GM20000 (cell line): ENCODE measurements at places on chromosomes 5 and 9.
A peak's percentile ranks its signal among the peaks of the same experiment; 100 is the strongest.

DNA sequence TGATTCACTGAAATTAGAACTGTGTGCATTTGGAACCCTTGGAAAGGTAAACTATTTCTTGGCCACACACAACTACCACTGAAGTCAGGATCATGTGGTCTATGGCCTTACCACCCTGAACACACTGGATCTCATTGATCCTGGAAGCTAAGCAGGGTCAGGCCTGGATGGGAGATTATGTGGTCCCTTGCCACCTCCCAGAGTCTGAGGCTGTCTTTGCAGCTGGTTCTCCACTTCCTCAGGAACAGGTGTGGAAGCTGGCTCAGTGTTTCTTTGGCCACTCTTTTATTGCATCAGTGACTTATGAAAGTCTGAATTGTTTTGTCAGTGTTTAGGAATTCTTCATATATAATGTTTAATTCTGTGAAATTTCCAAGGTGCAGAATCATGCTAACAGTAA is 89.2 kb downstream of the TEK start:
- no peak for DNase-seq

DNA sequence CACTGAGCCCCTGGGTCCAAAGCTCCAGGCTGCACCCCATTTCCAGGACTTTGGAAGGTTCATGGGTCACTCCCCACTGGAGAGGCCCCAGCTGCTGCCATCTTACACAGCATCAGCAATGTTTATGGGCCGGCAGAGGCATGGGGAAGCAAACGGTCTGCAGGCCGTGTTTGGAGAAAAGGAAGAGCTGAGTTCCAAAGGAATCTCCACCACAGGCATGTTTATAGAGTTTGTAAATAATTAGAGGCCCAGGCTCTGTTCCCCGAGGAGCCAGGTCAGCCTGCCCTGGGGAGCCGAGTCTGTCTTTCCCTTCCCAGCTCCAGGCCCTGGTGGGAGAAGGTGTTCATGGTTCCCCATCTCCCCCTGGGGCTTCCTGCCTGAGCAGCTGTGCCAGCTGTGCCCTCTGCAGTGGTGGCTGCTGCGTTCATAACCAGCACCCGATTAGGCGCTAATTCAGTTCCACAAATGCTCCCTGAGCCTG is 64.8 kb downstream of the COL27A1 start:
- no peak for DNase-seq

GRCh38 chr5:14343376-14343775 is 200.2 kb downstream of the TRIO start:
- no peak for DNase-seq

DNA sequence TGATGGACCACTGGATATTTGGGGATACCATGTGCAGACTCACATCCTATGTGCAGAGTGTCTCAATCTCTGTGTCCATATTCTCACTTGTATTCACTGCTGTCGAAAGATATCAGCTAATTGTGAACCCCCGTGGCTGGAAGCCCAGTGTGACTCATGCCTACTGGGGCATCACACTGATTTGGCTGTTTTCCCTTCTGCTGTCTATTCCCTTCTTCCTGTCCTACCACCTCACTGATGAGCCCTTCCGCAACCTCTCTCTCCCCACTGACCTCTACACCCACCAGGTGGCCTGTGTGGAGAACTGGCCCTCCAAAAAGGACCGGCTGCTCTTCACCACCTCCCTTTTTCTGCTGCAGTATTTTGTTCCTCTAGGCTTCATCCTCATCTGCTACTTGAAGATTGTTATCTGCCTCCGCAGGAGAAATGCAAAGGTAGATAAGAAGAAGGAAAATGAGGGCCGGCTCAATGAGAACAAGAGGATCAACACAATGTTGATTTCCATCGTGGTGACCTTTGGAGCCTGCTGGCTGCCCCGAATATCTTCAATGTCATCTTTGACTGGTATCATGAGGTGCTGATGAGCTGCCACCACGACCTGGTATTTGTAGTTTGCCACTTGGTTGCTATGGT is 54.5 kb upstream of the HNRNPA0 start:
- DNase-seq, result no peak

DNA sequence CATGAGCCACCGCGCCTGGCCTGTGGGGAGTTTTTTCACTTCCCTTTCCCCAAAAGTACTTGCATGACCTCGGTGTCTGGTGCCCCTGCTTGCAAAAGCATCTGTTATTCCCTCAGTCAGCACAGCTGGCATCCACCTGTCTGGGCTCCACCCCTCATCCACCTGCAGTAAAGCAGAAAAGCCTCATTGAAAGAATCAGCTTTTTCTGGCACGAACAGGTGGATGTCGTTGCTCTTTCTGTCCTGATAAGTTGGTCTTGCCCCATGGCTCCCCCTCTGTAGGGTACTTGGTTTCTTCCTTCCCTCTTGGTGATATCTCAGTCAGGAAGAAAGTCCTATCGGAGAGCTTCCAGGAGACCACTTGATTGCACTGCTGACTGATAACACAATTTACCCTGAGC is 37.4 kb downstream of the WWC1 start:
- peak; percentile 19 for DNase-seq

- DNase-seq, result no peak
Measured at GRCh38 chr5:178536541-178537466, 53.4 kb downstream of the COL23A1 start.

GRCh38 chr9:97557606-97558095 is 56.2 kb downstream of the TMOD1 start:
- no peak for DNase-seq

DNA sequence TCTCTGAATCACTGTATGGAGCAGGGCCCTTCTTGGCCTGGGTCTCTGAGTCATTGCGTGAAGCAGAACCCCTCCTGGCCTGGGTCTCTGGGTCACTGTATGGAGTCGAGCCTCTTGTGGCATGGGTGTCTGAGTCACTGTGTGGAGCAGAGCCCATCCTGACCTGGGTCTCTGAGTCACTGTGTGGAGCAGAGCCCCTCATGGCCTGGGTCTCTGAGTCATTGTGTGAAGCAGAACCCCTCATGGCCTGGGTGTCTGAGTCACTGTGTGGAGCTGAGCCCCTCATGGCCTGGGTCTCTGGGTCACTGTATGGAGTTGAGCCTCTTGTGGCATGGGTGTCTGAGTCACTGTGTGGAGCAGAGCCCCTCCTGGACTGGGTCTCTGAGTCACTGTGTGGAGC is 94.0 kb upstream of the RAPGEF1 start:
- DNase-seq, result no peak

DNA sequence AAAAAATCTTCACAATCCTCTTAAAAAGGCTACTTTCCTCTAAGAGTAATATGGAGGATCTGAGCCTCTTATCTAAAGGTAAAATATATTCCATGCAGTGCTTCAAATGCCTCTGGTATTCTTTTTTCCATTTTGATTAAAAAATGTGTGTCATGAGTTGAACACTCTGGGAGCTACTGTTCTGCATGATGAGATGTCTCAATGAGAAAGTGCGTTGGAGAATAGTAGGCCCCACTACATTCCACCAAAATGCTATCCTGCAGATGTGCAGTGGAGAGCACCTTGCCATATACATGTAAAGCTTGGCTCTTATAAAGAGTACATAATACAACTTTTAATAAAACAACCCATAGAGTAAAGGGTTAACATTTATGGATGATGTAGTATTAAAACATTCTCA is 26.3 kb downstream of the ALDH1A1 start:
- DNase-seq, result no peak

GRCh38 chr5:74539986-74540385 is 100.5 kb downstream of the ENC1 start:
- DNase-seq, result no peak

DNA sequence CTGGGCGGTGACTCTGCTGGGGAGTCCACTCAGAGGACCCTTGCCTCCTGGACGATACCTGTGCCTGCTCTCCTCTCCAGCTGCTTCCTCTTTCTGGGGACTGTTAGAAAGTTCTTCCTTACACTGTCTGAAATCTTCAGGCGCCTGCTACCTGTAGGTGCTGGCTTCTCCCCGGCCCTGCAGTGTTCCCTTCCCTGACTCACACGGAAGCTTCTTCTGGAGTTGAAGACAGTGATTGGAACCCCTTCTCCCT is 562 bp downstream of the GSN start:
- no peak for DNase-seq

- no peak for DNase-seq
Measured at GRCh38 chr5:176822793-176823481, 12.6 kb downstream of the UNC5A start.

GRCh38 chr9:131289301-131290035 is at the start of gene PLPP7:
PLPP7 (plus strand) TSS chr9:131289723; CDS start chr9:131289998, 275 bp downstream.
- DNase-seq, result peak; percentile 84

- no peak for DNase-seq
Measured at GRCh38 chr9:27519466-27520465, 4.3 kb upstream of the IFNK start.

DNA sequence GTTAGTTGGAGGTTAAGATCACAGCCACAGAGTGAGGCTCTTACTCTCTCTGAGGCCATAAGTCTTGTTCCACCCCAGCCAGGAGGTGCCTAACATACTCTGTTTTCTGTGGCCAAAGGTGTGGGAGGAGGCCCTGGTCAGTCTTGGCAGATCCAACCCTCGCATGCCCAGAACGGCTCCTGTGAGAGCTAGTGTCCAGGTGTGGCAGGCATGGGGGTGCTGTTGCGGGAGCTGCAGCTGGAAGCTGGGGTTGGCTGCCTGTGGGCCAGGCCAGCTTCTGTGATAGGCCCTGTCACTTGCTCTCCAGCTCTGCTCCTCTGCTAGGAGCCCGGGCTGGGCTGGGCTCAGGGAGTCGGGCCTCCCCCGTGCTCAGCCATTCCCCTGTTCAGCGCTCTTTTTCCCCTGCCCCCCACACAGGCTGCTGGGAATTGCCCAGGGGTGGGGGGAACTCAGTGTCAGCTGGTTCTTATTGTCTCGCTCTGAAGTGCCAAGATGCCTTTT is 31.6 kb downstream of the IER5L start:
- DNase-seq, result no peak

DNA sequence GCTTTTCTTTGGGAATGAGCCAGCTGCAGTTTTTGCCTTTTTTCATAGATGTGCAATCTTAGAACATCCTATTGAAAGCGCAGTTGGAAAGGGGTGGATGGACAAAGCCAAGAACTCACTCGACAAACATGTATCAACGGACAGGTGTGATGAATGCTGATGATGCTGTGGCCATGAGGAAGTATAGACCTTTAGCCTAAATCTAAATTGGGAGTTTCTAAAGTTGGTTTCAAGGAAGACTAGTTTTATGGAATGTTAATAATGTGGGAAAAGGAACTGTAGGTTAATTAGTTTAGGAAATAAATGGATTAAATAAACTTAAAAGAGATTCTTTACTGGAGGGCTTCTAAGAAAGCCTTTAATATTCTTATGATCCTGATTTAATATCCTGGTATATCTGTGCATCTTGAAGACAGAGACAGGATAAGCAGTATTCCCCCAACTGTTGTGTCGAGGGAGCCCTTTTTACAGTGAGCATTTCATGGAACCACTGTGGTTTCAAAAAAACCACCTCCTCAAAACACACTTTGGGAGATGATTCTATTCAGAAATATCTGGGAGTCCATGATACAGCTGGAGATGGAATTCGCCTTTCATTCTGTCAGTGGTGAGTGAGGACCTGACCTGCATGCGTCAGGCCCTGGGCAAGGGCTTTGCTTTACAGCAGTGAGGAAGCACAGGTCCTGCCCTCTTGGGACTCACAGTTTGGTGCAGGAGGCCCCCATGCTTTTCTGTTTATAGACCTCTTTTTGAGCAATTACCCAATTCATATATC is 82.6 kb downstream of the AOPEP start:
- DNase-seq, result no peak

GRCh38 chr5:61678966-61679365 is 346.9 kb downstream of the ZSWIM6 start:
- DNase-seq, result no peak

DNA sequence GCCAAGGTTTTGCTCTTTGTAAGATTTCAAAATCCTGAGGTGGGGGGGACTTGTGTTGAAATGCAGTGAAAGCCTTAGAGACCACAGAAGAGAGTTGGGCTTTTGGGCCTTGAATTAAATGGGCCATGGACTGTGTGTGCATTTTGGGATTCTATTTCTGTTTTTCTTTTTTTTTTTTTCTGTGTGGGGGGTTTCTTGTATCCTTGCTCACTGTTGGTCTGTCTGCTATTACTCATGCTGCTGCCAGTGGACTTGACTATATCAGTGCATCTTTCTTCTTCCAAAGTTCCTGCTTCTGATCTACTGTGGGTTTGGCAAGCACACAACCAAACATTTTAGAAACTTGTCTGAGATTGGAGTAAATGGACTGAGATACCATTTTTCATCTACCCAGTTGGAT is 344.9 kb downstream of the ARL15 start:
- no peak for DNase-seq

GRCh38 chr9:79115176-79115575 is 456.6 kb upstream of the TLE4 start:
- DNase-seq, result no peak

DNA sequence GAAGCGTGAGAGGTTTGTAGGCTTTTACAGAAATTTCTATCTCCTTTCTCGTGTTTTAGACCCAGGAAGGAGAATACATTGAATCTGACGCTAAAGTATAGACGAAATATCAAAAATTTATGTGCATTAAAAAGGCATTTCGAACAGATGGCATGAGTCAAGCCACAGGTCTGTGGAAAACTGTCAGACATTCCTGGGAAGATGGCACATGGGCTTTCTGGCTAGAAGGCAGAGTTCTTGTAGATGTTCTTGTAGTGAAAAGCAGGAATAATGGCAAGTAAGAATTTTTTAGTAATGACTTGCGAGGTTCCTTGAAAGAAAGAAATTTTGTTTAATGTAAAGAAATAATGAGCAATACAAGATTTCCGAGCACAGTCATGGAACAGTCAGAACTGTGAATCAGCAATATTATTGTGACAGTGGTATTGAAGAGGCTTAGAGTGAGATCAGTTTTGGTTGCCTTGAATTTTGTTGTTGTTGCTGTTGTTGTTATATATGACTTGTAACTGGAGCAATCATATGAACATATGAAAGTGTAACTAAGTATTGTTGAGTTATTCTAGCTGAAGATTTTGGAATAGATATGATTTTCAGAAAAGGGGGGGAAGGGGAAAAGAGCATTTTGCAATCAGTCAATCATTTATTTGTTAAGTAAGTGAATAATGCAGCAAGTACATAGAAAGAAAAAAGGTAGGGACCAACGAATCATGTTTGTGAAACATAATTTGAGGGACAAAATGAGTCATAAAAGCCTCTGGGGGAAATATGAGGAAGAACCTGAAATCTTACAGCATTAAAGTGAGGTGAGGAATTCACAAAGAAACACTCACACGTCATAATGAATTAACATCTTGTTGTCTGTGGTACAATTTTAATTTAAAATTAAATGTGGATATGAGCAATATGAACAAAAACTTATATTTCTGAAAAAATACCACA is 339.0 kb upstream of the CTNND2 start:
- DNase-seq, result no peak

- peak; percentile 88 for DNase-seq
Measured at GRCh38 chr5:58582803-58583491, at the start of gene RAB3C. RAB3C (plus strand) TSS chr5:58583075; CDS start chr5:58583209, 134 bp downstream.

- no peak for DNase-seq
Measured at GRCh38 chr5:177140312-177140711, 6.7 kb downstream of the NSD1 start.

GRCh38 chr5:136853971-136854370 is 488.6 kb upstream of the TRPC7 start:
- no peak for DNase-seq

DNA sequence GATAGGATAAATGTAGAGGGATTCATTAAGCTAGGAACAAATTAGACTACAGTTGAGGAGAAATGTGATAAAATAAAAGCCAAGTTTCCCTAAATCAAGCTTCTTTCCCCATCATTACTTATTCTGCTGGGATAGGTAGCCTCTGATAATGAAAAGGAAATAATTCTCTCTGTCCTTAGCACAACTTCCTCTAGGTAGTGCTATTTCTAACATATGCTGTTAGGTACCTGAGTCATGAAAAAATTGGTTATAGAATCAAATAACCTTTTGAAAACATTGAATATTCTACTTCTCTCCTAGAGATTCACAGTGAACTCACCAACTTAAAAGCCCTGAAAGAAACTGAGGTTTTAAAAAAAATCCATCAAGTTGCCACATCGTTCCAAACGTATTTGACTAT is 1793.1 kb downstream of the EFNA5 start:
- DNase-seq, result no peak
